ENCODE measurements at places on chromosomes 7 and 10.

DNA sequence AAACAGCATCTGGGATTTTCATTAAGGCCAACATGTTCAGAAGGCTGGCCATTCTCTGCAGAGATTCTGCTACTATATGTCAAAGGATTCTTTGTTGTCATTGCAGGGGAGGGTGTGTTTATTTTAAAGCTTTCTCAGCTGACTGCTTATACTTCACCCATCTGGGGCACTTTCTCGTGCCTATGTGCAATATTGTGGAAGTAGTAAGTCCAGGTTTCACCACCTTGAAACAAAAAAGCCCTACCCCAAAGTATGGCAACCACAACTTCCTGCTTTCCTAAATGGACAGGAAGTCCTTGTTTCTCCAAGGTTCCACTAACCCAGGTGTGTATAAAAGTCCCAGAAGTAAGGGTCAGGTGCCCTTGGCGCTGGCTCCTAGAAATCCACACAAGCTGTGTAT is 58.7 kb upstream of the COL1A2 start:
- DNase-seq = no peak

DNA sequence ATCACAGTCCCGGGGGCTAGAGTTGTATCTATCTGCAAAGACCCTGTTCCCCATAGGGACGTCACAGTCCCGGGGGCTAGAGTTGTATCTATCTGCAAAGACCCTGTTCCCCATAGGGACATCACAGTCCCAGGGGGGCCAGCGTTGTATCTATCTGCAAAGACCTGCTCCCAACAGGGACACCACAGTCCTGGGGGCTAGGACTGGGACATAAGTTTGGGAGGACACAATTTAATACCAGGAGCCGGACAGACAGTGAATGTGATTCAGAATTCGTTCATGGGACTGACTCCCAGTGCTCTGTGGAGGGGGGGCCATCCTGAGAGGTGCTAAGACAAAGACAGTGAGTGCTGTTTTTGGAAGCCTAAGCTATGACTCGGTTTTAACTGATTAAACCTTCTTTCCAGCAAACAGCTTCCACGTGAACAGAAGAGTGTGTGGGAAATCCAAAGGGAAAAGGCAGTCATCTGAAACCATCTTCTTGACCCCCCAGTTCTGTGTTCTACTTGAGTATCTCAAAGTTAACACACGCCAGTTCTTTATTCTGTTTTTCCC is 153.0 kb downstream of the DIP2C start:
- no peak for DNase-seq

DNA sequence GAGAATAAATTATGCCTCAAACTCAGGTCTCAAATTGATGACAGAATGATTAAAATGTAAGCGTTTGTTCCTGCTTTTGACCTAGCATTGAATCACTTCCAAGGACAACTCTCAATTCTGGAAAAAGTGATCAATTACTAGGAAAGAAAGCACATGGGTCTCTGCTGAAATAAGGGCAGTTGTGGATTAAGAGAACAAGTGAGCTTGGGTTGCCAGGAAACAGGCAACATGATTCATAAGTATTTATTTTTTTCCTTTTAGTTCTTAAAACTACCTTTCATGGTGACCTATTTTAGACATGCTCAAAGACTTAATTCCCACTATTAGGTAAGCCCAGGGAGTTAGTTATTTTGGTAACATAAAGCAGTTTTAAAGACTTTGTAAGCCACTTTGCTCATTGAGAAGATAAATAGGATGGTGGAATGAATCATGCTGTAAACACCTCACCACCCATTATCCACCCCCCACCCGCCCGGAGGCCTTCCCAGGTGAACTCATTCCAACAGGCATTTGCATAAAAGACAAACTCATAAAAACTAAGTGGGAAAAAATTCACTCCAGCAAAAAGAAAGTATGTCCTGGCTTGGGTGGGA is 728.3 kb downstream of the SORCS1 start:
- no peak for DNase-seq

DNA sequence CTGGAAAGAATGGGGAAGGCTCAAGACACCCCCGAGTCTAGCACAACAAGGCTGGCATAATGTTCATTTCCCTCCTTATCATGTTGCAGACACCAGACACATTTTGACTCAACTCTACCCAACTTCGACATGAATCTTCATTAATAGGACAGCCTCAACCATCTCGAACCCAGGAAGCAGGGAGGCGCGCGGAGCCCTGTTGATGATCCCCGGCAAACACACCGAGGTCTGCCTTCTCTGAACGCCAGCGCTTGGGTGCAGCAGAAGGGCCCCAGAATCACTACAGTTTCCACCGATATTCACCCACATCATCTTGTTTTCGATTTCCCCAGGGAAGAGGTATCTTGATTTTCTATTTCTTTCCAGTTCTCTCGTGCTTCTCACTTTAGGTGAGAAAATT is 563.6 kb downstream of the TCERG1L start:
- no peak for DNase-seq

DNA sequence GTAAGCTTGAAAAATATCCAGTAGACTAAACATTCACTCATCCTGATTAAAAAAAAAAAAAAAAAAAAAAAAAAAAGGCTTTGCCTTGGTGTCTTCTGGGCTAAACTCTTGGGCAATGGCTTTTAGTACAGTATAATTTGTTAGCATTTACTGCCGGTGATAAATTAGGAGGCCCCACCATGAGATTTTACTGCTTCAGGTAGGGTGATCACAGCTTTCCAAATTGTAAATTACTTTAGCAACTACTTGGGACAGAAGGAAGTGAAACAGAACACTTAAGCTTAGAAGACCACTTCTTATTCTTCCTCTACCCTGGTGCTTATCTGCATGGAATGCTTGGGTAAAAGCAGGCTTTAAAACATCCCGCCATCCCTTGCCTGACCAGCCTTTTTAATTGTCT is 152.1 kb downstream of the HIBADH start:
- DNase-seq = no peak

DNA sequence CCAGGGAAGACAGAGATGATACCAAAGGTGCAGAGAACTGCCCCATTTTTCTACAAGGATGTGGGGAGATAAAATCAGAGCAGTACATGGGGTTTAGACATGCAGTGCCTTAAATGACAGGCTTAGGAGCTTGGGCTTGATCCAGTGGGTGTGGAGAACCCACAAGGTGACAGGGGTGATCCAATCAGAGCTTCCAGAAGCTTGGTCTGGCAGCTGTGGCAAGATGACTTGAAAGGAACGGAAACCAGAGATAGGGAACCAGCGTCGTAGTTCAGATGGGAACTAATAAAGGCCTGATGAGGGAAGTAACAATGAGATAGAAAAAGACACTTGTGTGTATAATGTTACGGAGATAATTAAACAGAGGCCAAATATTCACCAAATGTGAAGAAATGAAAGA is 80.7 kb downstream of the SLC37A3 start:
- DNase-seq = no peak

DNA sequence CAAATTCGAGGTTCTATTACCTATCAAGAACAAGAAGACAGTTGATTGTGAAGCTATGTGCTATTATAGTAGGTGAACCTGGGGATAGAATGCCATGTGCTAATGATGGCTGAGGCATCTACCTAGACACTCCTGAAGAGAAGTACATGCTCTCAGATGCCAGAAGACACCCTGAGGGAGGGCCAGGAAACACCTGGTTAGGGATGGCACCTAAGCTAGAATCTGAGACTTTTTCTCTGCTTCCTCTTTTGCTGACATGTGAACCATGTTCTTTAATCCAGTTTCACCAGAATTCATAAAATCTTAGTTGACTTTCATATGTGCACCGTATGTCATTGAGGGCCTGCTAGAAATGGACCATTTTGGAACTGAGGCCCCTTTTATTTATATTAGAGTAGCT is 242.8 kb downstream of the GPR158 start:
- no peak for DNase-seq

DNA sequence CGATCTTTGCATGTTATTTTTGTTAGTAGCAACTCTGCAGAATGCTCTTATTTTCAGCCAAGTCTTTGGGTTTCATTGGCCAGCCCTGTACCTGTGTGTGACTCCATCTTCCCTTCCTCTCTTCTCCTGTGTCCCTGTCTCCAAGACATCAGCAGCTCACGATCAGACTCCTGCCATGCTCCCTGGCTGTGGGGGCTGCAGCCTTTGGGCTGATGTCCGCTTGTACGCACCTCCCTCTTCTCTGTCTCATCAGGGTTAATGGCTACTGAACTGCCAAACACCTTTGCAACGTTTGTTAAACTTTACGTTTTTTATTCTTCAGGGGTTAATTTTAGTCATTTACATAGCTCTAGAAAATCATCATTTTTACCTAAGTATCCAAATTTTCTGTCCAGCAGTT is 103.5 kb upstream of the RET start:
- DNase-seq = no peak

- DNase-seq = no peak
These were observed at the start of gene TMEM184A for GRCh38 chr7:1555813-1556543. TMEM184A (minus strand) TSS chr7:1556205; CDS start chr7:1555484, 721 bp downstream.

DNA sequence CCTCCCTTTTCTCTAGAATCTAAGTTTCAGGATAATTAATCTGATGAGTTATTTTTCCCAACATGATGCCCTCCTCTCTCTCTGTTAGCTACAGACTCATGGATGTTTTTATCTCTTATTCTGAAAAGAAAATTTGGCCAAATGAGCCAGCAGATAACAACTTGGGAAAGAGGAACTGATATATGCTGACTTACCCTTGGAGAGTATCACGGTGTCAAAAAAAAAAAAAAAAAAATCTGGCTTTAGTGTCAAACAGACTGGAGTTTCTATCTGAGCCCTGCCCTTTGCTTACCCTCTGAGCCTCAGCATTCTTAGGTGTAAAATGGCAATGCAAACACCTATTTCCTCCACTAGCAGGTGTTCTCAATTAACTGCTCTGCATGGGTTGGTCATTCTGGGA is 190.4 kb downstream of the AHR start:
- no peak for DNase-seq

- no peak for DNase-seq
These were observed 575.6 kb downstream of the ARL4A start for GRCh38 chr7:13262929-13263530.

- no peak for DNase-seq
These were observed 89.8 kb upstream of the GNAI1 start for GRCh38 chr7:80044796-80045195.

- no peak for DNase-seq
These were observed 131.2 kb downstream of the TACC2 start for GRCh38 chr10:122120008-122120744.

DNA sequence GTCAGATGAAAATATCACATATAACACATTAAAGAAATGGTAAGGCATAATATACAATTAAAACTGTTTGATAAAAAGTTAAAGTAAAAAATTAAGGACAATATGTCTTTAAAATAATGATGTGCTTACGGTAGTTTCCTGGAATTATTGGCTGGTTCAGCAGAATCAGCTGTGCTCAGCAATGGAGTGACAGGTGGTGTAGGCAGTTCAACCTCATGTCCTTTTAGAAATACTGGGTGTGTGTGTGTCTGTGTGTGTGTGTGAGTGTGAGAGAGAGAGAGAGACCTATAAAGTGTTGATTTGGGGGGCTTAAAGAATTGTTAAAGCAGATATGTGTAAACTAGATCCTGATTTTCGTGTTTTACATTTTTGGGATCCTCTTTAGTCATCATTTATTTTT is 141.2 kb downstream of the ADAM22 start:
- no peak for DNase-seq

GRCh38 chr7:79612903-79613302 is 159.4 kb upstream of the MAGI2 start:
- no peak for DNase-seq

GRCh38 chr10:48496831-48497779 is 107.8 kb downstream of the ARHGAP22 start:
- DNase-seq = no peak

- DNase-seq = no peak
These were observed 283.2 kb downstream of the ARL4A start for GRCh38 chr7:12970626-12971025.

DNA sequence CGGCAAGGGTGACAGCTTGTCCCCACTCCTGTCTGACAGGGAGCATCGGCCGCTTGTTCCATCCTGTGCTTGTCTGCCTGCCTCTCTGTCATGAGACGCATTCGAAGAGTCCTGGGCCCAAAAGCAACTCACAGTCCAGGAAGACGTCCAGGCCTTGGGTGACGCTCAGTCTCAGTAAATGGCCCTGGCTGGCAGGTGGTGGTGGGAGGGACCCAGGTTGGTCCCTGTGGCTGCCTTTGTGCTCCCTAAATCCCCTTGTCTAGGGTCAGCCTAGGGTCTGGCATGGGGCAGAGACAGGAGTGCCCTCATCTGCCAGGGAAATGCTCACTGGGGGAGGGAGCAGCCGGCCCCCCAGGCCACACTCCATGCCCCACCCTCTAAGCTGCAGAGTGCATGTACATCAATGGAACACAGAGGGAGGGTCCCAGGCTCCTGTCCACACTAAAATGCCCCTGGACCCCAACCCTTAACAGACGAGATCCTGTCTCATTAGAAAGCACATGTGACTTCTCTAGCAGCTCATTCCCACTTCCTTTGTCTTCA is 295.2 kb upstream of the ZNF32 start:
- DNase-seq = no peak

DNA sequence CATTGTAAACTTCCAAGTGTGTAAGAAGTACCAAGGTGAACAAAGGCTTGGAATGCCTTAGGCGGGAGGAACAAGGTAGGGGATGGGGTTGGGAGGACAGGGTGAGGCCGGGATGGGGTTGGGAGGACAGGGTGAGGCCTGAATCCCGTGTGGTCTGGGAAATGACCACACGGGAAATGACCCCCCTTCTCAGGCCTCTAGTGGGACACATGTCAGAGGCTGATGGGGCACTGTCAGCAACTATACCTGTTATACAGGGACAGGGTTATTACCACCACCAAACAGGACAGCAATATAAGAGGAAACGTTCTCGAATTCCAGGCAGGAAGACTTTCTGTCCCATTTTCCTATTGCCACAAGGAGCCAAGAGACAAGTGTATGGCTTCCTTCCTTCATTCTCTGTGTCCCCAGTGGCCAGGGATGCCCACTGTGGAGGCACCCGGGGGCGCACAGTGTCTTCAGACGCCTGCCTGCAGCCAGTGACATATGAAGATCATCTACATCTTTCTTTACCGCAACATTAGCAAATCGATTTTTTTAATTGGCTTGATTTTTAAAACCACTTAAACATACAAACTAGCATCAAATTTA is 1.3 kb downstream of the MKI67 start:
- DNase-seq = no peak

DNA sequence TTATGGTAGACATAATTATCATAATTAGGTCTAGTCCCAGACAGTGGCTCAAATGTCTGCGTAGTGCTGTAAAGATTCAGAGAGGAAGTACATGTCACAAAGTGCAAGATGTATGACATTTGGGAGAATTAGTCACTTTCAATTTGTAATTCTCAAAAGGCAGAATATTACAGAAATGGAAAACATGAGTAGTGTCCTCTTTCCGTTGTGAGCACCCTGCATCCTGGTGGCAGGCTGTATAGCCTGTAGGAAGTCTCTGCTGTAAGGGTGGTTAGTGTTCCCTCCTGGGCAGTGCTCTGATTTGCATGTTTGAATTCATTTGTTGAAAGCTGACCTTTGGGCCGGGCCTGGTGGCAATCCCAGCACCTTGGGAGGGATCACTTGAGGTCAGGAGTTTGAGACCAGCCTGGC is 17.0 kb downstream of the CDK14 start:
- DNase-seq = no peak

GRCh38 chr10:86732771-86733170 is 23.6 kb upstream of the BMPR1A start:
- DNase-seq = no peak

- DNase-seq = no peak
These were observed 6.9 kb downstream of the IFIT1B start for GRCh38 chr10:89384474-89385340.

- DNase-seq = no peak
These were observed 118.4 kb upstream of the ANK3 start for GRCh38 chr10:60508037-60508436.
